ENCODE measurements at places on chromosomes 2 and 18.

DNA sequence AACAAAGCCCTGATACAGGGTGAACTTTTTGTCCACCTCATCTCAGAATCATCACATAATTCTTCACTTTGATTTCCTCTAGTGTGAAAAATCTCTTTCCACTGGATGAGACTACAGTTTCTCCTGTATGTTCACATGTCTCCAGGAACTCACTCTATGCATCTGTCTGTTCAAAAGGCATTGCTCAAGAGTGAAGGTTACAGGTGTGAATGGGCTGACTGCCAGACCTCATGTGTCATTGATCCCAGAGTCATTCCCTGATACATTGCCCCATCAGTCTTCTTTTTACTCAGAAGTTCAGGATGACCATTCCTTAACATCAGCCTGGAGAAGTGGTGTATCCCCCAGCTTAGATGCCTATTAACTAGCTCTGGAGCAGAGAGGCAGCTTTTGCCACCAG, 4.4 kb upstream of the DSC3 start:
- DNase-seq = no peak

DNA sequence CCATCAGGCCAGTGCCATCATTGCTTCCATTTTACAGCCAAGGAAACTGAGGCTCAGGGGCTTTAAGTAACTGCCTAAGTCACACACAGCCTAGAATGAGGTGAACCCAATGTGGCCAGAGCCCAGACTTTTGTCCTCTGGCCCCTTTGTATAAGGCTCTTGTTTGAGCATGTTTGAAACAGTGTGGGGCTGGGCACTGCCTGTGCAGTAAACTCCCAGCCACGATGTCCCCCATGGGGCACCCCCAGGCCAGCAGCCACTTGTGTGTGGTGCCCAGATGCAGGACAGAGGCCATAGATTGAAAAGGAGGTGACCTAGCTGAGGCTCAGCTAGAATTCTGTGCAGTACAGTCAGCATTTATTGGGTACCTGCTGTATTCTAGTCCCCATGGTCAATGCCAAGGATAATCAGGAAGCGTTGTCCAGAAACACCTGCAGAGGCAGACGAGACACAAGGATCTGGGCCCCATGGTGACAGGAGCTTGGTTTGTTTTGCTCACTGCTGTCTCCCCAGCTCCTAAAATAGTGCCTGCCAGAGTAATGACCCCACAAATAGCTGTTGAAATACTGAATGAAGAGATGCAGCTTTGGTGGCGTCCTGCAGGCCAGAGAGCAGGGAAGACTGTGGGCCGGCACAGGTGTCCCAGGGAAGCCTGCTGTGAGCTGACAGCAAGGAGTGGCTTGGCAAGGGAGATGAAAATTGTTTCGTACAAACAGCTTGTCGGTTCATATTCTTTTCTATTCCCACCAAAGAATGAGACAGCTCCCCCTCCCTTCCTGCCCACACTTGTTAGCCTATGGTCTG, 160.7 kb downstream of the LDLRAD4 start:
- no peak for DNase-seq

DNA sequence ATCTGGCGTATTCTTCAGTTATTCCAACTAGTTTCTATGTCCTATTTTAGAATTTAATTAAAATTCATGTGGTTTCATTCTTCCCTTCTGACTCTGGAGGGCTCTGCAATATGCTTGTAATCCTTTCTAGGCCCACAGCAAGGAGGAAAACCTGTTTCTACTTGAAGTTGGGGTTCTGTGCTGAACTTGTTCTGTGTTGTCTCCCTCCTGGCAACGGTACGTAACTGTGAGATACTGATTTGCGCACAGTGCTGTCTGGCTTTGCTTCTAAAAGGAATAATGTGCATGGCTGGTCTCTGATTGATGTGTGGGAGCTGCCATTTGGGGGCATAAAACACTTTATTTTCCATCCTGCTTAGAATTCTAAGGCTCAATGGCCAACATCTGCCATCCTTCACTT, 81.7 kb downstream of the NABP1 start:
- DNase-seq = no peak

DNA sequence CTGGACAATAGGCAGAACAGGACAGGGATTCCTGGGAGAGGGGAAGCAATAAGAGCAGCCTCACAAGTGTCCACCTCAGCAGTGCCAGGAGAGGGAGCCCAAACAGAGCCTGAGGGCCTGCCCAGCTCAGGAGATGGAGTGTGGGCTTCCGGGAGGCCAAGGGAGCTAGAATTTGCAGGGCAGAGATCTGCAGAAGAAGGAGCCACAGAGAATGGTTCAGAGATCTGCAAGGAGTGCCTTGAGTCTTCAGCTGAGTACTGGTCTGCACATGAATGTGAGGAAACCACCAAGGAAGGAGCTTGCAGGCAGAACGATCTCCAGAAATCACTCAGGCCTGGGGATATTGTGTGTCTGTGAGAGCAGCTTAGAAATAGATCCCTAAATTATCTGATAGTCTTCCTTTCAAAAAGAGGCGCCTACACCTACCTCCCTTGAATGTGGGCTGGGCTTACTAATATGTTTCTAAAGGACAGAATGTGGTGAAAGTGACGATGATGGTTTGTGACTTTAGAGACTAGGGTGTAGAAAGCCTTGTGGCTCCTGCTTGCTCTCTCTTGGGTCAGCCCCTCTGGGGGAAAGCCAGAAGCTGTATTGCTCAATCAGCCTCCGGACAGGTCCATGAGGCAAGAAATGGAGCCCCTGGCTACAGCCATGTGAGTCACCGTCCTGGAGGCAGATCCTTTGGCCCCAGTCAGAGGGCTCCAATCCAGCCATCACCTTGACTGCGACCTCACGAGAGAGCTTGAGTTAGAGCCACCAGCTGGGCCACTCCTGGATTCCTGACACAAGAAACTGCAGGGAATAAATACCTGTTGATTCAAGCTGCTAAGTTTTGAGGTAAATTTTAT, 7.6 kb upstream of the LPIN1 start:
- DNase-seq = no peak

GRCh38 chr2:102592601-102593000, 26.8 kb upstream of the SLC9A2 start:
- DNase-seq = no peak

DNA sequence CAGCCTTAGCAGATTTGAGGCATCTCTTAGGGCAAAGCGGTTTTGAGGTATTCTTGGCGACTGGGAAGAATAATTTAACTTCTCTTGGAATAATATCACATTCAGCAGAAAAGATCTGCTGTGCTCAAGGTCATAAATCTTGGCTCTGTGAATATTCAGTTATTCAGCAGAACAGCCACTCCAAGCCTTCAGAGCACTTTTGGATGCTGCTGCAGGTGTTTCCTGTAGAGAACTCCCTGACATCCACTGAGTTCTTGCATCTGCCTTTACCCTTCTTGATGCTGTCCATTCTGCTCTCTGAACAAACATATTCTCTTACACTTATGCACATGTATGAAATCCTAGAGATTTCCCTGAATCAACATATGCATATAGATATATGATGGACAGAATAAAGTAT, 390.3 kb downstream of the NRXN1 start:
- no peak for DNase-seq

GRCh38 chr2:236568068-236568921, 1.3 kb upstream of the ACKR3 start:
- no peak for DNase-seq

DNA sequence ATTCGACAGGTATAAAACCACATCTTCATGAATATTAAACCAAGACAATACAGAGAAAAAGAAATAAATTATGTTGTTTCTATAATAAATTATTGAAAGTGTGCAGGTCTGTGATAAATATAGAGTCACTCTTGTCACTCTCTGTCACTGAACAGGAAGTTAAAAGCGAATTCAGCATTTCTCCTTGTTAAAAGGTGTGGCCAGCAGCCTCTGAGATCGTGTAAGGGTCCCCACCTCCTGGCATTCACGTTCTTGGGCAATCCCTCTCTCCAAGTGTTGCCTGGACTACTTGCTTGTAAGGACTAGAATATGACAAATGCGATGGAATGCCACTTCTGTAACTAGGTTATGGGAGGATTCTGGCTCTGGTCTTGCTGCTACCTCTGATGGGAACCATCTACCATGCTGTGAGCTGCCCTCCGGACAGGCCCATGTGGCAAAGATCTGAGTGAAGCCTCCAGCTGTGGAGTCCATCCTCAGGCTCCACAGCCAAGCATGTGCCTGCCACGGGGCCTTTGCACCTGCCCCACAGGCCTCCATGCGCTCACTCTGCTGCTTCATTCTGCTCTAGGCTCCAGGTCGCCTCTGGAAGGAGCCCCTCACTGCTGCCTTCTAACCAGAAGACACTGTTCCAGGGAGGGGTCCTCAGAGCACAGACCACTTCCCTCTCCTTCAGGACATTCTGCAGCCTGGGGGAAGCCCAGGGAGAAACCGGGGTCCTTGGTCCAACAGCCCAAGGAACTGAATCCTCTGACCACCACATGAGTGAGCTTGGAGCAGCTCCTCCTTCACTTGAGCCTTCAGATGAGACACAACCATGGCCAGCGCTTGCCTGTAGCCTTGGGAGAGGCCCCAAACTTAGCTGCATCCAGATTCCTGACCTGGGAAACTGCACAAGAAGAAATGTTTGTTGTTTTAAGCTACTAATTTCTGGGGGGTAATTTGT, 202.9 kb upstream of the HDAC4 start:
- no peak for DNase-seq

GRCh38 chr18:37564711-37565100, 892 bp downstream of the CELF4 start:
- no peak for DNase-seq

DNA sequence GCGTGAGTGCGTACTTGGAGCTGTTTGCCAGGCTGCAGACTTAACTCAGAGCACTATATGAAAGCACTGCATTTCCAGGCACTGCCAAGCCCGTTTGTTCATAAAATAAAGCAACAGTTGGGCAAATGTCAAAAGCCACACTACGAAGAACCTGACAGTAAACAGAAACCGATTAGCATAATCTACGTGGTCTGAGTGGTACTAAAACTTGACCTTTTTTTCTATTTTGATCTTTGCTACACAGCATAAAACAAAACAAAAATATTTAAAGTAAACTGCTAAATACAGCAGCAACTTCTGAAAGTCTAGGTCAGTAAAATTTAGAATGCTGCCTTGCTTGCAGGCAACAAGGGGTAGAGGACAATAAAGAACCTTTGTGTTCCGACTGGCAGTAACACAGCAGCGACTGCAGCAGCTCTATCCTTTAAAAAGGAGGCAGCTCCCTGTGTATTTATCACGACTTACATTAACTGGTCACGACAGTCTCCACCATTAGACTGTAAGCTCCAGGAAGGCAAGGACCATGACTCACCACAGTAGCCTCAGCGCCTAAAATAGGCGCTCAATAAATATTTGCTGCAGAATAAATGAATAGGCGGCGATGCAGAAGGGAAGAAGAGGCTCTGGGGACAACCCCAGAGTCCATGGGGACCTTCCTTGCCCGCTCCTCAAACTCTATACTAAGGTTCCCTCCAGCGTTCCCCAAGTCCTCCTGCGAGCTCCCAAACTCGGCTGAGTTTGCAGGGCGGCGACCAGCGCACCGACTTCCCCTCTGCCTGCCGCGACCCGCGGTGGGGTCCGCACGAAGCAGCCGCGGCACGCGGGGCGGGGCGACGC, 902 bp downstream of the SS18 start:
- no peak for DNase-seq

DNA sequence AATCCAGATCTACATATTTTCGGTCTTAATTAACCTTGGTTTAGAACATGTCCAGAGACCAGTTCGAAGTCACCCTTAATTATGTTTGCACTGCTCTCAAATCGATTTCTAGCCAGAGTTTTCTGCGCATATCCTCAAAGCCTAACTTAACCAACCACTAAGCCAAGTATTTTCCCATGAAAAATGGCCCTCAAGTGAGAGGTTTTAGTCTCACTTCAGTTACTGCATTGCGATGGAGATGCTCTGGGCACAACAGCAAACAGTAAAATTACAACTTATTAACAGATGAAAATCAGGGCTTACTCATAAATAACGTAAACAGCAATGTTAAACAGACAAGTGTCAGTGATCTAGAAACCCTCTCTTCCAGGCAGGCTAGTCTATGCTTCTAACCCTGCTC, 4.5 kb downstream of the RTN4 start:
- no peak for DNase-seq

- DNase-seq = peak; percentile 45
These were observed at the start of gene LRATD1 for GRCh38 chr2:14632133-14632936. LRATD1 (plus strand) TSS chr2:14632717; CDS start chr2:14633980, 1,263 bp downstream.

DNA sequence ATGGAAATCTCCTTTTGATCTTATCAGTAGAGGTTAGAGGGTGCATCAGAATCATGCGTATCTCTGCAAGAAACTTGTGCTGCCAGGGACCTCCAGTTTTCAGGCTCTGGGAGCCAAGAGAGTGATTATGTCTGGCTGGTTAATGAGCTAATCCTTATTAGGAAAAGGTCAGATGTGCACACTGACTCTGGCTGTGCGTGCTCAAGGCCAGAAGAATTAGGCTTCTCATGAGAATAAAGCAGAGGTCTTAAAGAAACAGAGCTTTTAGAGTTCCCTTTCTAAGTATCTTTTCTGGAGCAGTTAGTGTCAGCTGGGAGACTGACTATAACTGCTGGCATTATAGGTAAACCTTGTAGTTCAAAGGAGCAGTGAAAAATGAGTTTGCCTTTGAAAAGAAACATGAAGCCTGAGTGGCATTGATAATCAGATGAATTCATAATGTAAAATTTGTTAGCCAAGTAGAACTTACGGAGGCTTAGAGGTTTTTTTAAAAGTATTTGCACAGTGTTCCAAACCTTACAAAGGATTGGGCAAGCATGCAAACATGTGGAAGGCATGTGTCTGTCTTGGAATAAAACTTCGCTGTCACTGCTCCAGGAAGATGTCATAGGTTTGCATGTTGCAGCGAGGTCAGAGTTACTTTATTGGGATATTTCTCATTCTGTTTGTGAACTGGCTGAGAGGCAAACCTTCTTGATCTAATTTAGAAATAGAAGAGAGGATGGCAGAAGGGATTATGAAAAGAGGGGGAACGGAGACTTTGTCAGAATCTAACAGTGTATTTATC, 151.7 kb downstream of the ARHGAP28 start:
- no peak for DNase-seq

- DNase-seq = no peak
These were observed 5.8 kb downstream of the TBC1D8 start for GRCh38 chr2:101145406-101145805.

- no peak for DNase-seq
These were observed 78.7 kb downstream of the GLI2 start for GRCh38 chr2:120814352-120814751.

- no peak for DNase-seq
These were observed 201.3 kb upstream of the CXCR4 start for GRCh38 chr2:136319237-136319636.

GRCh38 chr2:79573895-79574674, 61.2 kb downstream of the CTNNA2 start:
- no peak for DNase-seq

Data from NCI-H524 treated with DMSO at 0.1 percent for 48 hours (cell line).